ENCODE measurements at places on chromosomes 6 and 20.

DNA sequence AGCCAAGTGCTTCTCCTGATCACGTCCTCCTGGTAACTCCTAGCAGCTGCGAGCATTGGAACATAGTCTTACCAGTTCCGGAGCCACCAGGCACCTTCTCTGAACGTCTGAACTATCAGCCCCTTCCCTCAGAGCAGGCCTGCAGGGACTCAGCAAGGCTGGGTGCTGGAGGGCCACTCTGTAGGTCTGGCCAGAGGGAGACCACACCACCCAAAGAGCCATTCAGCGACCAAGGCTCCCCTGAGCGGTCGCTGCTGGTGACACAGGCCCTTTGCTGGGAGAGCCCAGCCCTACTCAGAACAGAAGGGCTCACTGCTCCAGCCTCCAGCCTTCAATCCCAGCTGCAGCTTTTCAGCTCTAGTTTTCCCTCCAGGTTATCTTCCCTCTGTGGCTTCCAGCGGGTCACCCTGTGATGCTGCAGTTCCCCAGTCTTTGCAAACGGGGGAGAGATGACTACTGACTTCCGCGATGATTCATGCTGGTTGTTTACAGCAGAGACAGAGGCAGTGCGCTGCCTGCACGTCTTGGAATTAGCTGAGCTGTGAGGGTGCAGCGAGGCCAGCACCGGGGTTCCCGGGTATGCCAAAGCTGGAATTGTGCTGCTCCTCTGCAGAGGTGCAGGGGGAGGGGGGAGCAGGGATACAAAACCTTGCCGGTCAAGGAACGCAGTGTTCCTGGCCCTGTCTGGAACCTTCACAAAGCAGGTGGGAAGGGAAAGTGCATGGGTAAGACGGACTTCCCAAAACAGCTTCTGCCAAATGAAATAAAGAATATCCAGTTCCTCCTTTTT lies 161.4 kb downstream of the LY86 start:
- peak; percentile 81 for DNase-seq

- no peak for DNase-seq
Observed at GRCh38 chr6:3252369-3252768, 6.4 kb upstream of the PSMG4 start.

GRCh38 chr6:164926686-164927085 lies 382.7 kb downstream of the C6orf118 start:
- no peak for DNase-seq

DNA sequence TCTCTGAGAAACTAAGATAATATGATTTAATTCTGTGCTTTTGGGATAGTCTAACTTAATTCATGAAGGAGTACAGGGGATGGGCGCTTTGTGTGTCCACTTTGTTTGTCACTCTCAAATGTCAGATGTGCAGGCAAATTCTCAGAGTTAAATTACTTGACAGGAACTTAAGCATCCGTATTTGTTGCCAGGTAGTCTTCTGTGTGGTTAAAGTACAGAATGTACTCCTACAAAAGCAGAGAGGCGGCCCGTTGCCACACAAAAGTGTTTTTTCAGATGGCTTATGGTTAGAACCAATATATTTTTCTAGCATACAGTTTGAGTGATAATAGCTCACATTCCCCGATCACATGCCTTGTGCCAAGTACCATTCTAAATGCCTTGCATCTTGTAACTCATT lies 234.4 kb downstream of the LAMA2 start:
- DNase-seq: no peak

GRCh38 chr6:45577836-45578504 lies 200.2 kb upstream of the SUPT3H start:
- peak; percentile 49 for DNase-seq

GRCh38 chr6:157137501-157137900 lies 185.8 kb downstream of the TMEM242 start:
- DNase-seq: no peak

DNA sequence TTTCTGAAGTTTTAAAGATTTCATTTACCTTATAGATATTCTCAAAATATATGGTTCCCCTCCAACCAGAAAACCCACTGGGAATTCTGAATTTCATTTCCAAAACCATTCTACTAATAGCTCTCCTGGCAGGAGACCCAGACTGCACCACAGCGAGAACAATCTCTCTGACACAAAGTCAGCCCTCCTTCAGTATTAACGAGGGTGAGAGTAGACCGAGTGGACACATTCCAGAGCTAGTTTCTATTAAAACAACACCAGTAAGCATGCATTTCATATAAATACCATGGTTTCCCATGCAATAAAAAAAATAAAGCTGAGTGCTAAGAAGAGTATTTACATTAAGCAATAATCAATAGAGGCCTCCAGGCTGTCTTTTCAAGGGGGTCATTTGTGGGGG lies 899.6 kb upstream of the SLC35B3 start:
- DNase-seq: peak; percentile 48

GRCh38 chr20:10481676-10482075 lies 46.6 kb downstream of the SLX4IP start:
- no peak for DNase-seq

- no peak for DNase-seq
Observed at GRCh38 chr6:141877275-141877983, 255.3 kb upstream of the GJE1 start.

- DNase-seq: no peak
Observed at GRCh38 chr6:109466212-109466923, 10.8 kb upstream of the MICAL1 start.

GRCh38 chr20:57840066-57840465 lies 130.3 kb upstream of the PMEPA1 start:
- DNase-seq: no peak

DNA sequence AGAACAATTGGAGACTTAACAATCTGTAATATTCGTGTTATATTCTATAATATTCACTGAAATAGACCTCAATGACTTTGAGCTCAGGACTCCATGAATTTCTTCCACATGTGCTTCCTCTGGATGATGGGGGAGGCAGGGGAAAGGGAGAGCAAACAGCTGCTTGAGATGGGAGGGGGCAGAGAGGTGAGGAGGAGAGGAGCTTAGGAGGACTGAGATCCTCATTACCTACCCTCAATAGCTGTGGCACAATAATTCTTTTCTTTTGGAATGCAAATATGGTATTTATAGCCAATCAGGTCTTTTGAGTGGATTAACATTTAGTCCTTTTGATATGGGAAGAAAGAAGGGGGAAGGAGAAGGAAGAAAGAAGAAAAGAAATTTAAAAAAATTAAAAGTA lies 64.1 kb upstream of the ZNF217 start:
- DNase-seq: no peak

GRCh38 chr6:157670466-157671186 lies 152.4 kb upstream of the SNX9 start:
- DNase-seq: no peak

DNA sequence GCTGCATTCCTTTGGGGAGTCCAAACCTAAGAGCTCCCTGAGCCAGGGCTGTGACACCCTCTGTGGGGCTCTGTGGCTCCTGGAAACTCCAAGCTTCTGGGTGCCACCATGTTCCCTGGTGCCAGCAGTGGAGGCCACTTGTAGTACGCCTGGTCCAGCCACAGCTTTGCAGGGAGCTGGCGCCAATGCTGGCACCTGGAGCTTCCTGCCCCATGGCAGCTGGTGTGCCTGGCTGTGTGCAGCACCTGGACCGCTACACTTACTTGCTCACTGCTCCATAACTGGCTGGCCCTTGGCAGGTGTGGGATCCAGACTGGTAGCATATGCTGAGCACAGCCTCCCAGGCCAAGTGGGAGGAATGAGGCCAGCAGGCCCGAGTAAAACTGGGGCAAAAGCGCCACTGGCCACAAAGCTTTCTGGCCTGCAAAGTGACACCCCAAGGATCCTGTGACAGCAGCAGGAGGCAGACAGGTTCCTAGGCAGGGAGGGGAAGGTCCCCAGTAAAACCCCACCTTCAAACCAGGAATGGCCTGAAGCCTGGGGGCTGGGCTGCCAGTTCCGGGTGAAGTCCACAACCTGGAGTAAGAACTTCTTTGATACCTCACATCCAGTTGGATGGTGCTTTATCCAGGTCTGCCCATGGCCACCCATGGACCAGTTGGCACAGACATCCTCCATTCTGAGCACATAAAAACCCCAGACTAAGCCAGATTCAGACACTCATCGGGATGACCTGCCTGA lies 461.0 kb downstream of the TBC1D32 start:
- DNase-seq: no peak

- DNase-seq: no peak
Observed at GRCh38 chr20:10075606-10076005, 40.8 kb downstream of the ANKEF1 start.

DNA sequence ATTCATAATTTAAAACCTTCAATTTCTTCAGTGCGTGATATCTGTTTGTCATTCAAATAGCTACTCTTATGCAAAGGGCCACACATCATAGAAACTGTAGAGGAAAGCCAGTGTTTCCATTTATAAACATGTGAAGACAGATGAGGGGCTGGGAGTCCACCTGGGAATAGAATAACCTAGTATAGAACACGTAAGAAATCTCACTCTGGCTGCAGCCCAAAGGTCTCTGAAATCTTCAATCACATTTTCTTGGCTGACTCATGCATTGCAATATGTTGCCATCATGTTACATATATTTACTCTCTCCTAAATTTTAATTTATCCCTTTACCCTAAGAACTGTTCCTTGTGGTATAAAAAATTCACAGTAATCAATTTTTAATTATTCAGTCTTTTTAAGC lies 123.2 kb downstream of the ELOVL4 start:
- peak; percentile 6 for DNase-seq

GRCh38 chr6:34459899-34460593 lies 5.8 kb upstream of the PACSIN1 start:
- peak; percentile 31 for DNase-seq

- no peak for DNase-seq
Observed at GRCh38 chr20:45329497-45330319, 18.5 kb downstream of the SDC4 start.

DNA sequence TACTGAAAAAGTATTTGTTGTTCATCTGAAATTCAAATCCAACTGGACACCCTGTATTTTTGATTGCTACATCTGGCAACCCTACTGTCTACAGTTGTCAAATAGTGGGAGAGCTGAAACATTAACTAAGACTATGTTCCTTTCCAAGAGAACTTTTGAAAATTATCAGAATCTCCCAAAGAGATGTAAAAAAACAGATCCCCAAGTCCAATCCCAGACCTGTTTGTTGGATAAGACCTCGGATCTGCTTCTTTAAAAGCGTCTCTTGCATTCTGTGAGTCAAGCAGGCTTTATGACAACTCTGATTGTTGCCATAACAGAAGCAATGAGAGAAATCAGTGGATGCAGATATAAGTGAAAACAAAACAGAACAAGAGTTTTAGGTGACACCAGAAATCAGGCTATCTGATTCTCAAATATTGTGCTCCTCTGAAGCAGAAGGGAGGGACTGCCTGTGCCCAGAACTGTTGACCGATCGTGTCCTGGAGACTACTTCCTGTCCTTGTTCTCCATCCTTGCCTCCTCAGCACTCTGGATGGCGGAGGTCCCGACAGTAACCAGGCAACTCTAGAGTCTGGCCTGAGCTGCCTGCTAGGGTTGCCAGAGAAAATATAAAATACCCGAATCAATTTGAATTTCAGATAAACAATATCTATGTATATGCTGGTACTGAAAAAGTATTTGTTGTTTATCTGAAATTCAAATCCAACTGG lies 853.8 kb downstream of the MAFB start:
- no peak for DNase-seq

GRCh38 chr6:80676386-80676785 lies 569.9 kb downstream of the BCKDHB start:
- DNase-seq: peak; percentile 7

- no peak for DNase-seq
Observed at GRCh38 chr6:158439255-158439654, 120.6 kb upstream of the TMEM181 start.

DNA sequence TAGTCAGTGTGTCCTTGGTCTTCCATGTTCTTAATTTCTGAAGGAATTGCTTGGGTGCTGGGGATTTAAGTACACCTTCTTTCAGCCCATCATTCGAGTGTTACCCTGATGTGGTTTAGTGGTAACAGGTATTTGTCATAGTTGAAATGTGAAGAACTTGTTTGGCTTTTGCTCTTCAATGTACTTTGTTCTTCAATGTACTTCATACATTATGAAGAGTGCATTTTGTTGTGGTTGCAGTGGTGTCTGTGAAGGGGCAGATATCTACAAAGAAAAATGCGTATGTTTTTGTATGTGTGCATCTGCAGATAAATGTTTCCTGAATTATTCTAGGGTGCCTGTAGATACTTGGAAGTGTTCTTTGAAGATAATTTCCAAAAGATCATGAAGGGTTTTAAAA lies 111.2 kb upstream of the SUPT3H start:
- no peak for DNase-seq

GRCh38 chr20:51128198-51128597 lies 105.3 kb upstream of the KCNG1 start:
- DNase-seq: peak; percentile 89

- no peak for DNase-seq
Observed at GRCh38 chr20:62595069-62595468, 47.2 kb upstream of the SLCO4A1 start.

GRCh38 chr20:57381596-57382503 lies 9.3 kb upstream of the RBM38 start:
- peak; percentile 62 for DNase-seq

DNA sequence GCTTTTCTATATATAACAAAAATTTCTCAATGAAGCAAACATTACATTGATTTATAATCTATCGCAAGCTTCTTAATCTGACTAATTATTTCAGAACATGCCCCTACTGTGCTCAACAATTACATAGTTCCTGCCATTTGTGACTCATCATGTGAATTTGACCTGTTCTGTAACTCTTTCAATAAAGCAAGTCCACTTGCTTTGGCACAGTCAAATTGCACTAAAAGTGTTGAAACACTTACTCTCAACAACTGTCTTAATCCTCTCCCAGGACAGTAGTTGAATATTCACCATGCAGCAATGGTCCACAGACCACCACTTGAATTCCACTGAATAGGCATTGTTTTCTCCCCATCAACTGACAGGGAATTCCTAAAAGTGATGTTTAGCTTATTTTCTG lies 67.7 kb upstream of the SPTLC3 start:
- DNase-seq: no peak

GRCh38 chr20:17910828-17911294 lies 57.7 kb downstream of the SNX5 start:
- DNase-seq: peak; percentile 88

GRCh38 chr20:46358346-46359058 lies 47.9 kb downstream of the ELMO2 start:
- DNase-seq: no peak

DNA sequence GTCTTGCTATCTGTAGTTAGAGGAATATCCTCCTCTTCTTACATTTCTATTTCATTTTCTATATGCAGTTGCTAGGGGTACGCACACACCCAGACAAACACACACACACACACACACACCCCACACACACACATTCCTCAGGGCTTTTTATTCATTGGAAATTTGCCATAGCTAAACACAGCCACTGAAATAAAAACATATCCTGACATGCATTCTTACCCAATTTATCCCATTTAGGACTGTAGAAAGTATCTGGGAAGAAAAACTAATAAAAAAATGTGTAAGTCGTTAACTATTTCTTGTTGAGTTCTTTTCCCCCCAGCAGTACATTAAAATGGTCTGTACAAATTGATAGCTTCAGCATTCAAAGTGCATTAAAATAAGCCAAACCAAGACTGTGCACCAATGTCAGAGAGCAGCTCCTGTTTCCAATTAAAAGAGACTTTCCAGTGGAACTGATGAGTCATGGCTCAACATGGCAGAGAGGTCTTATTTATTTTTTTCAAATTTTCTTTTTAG lies 357.9 kb upstream of the AGPAT4 start:
- peak; percentile 96 for DNase-seq

All from fibroblast of skin of back (primary cell).